ENCODE measurements at places on chromosomes 6 and 20.

GRCh38 chr6:136351518-136352110 lies 62.0 kb upstream of the BCLAF1 start:
- no peak for DNase-seq

DNA sequence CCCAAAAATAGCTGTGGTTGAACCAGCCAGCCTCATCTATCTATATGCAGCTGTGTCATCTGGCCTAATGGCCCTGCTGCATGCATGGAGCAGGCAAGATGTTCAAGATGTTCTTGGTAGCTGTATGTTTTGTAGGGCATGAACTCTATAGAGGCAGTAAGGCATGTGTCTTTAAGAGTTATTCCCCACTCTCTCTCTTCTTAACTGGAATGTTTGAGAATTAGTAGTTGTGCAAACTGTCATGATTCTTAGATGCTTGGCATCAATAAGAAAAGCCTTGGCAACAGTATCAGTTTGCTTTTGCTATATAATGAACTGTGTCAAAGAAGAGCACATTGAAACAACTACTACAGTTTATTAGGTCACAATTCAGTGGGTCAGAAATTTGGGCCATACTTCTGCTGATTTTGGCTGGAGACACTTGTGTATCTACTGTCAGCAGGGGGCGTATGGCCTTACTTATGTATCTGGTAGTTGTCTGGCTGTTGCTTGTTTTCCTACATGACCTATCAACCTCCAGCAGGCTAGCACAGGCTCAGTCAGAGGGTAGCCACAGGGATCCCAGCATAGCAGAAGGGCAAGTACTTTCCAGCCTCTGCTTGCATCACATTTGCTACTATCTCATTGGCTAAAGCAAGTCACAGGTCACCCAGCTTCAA lies 56.1 kb upstream of the LAMP5 start:
- DNase-seq, result peak; percentile 50

GRCh38 chr6:47446669-47447330 lies 30.8 kb upstream of the CD2AP start:
- no peak for DNase-seq

GRCh38 chr6:135738636-135739035 lies 112.9 kb upstream of the PDE7B start:
- DNase-seq, result no peak

DNA sequence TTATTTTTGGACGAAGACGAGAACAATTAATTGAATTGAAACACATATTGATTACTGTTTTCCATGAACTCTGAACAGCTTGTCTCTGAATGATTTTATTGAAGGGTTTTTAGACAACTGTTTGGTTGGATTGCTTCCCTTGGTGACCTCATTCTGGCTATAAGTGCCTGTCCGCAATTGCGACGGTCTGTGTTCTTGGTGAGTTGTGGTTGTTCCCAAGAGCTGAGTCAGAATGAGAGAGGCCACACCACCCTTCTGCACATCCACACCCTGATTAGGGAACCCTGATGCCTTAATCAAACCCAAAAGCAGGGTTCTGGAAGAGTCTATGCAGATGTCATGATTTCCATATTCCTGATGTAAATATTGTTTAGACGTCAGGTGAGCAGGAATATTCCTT lies 747.0 kb downstream of the PTPRT start:
- DNase-seq, result no peak

GRCh38 chr20:38789503-38790199 lies 15.8 kb upstream of the PPP1R16B start:
- no peak for DNase-seq

DNA sequence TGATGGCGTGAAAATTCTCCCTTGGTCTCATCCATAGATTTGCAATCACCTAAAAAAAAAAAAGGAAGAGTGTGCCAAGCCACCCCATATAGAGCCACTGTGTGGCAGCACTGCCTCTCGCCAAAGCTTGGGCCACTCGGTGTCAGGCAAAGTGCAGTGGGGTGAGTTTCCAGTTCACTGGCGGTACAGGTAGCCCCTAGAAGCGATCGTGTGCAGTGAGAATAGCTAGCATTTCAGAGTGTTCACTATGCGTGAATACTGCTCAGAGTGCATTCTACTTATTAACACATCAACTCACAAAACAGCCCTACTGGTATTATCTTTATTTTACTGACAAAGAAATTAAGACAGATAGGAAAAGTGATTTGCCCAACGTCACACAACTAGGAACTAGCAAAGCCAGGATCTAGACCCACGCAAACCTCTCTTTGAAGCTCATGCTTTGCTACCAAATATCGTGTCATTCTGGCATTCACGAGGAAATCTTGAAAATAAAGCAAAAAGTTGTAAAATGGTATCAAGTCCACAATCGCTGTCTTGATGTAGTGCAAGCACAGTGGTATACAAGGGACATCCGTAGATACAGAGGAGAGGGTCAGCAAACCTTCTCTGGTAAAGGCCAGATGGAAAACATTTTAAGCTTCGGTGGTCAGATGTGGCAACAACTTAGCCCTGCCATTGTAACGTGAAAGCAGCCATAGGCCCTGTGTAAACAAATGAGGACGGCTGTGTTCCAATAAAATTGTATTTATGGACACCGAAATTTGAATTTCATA lies 10.4 kb upstream of the GCNT2 start:
- DNase-seq, result peak; percentile 83

GRCh38 chr6:143286251-143286795 lies 164.2 kb downstream of the ADAT2 start:
- no peak for DNase-seq

DNA sequence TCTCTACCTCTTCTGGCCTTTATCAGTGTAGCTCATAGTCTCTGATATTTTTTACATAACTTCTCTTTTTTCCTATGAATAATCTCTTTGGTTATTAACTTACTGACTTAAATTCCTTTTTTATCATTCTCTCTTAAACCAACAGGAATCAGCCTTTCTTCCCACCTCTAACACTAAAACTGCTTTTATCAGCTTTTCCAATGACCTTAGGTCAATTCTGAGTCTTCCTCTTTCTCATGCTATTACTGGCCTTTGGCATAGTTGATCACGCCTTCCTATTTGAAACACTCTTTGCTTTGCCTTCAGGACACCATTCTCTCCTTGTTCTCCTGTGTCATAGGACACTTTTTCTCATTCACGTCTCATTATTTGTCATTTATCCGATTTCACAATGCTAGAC lies 8.1 kb upstream of the HINT3 start:
- DNase-seq, result no peak

DNA sequence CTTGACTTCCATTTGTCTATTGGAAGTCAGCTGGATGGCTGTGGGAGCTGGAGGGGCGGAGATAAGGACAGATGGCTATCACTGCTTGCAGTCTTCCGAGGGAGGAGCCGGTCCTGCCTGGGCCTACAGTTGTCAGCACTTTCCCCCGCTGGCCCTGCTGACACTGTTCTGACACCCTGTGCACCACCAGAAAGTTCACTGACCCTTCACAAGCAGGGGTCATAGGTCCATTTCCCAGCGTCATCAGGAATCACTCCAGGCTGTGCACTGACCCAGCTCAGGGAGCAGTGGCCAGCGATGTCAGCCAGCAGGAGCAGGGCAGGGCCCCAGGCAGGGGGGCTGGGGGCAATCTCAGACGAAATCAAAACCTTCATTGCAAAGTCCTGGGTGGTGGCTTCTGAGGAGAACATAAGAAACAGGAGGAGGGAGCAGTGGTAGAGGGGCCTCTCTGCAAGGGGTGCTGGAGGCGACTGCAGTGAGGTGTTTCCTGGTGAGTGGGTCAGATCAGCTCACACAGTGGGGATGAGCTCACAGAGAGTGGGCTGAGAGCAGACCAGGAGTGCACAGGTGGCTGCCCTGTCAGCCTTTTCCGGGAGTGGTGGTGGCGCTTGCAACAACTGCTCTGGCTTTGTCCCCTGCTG lies 26.5 kb upstream of the PLEKHG1 start:
- DNase-seq, result no peak

- no peak for DNase-seq
These were observed 30.4 kb upstream of the PNRC1 start for GRCh38 chr6:89050155-89050554.

DNA sequence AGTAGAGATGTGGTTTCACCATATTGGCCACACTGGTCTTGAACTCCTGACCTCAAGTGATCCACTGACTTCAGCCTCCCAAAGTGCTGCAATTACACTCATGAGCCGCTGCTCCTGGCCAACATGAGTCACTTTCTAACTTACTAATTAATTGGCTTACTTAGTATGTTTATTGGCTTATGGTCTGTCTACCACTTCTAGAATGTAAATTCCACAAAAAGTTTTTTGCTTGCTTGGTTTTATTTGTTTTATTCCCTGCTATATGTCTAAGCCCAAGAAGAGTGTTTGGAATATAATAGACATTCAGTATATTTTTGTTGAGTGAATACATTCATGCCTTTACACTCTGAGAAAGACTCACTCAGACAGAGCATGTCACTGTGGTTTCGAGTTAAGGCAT lies 86.0 kb downstream of the SAMD3 start:
- DNase-seq, result no peak

- no peak for DNase-seq
These were observed 259.1 kb downstream of the CLIC5 start for GRCh38 chr6:45756606-45757005.

- DNase-seq, result no peak
These were observed 441.7 kb upstream of the JARID2 start for GRCh38 chr6:14804001-14804784.

- DNase-seq, result no peak
These were observed 32.7 kb downstream of the COL20A1 start for GRCh38 chr20:63325554-63326313.

GRCh38 chr6:105862936-105863607 lies 223.1 kb upstream of the PRDM1 start:
- DNase-seq, result no peak

DNA sequence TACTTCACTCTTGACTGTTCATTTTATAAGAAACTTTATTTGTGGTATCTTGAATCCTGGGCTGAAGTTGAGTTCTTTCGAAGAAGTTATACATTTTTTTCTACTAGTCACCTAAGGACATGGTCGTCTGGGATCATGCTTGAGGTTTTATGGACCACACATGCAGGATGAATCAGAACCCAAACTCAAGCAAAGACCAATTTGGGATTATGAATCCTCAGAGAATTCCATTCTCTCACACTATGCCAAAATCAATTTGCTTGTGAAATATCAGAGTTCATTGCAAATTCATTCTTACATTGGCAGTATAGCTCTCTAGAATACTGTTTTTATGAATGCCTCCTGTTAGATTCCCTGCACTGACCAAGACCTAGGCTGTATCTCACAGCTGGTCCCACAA lies 114.3 kb upstream of the HDAC2 start:
- no peak for DNase-seq

DNA sequence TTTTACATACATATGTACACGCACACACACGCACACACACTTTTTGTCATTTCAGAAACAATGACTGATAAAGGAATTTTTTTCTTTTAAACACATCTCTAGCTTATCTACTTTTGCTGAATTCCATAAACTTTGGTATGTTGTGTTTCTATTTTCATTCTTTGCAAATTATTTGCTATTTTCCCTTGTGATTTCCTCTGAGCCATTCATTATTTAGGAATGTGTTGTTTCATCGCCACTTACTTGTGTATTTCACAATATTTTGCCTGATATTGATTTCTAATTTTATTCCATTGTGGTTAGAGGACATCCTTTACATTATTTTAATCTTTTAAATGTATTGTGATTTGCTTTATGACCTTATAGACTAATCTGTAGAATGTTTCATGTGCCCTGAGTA lies 23.6 kb upstream of the OR2J2 start:
- DNase-seq, result no peak

Measured in NB4 (cell line).